Activated T-cell treated with anti-CD3 and anti-CD28 coated beads, Interleukin-2, amount 50 U/mL, for 72 hours (primary cell): ENCODE measurements at places on chromosomes 4 and X. TPM values are rescaled to one million over a fixed set of nuclear protein-coding genes. Genes with fewer than 3 reads are reported as not detected.

- H3K27me3 ChIP-seq = no peaks in the 10 kb centered on the region
- no peak overlapping the region for H3K4me3 ChIP-seq
- H3K36me3 ChIP-seq = no peaks in the 10 kb centered on the region
- no peaks in the 10 kb centered on the region for H3K4me1 ChIP-seq
Observed at GRCh38 chrX:118189628-118190027, 73.0 kb upstream of the KLHL13 start.

- no peak for DNase-seq
- H3K36me3 ChIP-seq = peaks cover 6% of the 10 kb centered on the region
- no peak overlapping the region for H3K4me3 ChIP-seq
- H3K27ac ChIP-seq = no peak overlapping the region
- H3K4me1 ChIP-seq = peaks cover 35% of the 10 kb centered on the region
Observed at GRCh38 chr4:77022560-77023179, 53.1 kb downstream of the CCNI start.

DNA sequence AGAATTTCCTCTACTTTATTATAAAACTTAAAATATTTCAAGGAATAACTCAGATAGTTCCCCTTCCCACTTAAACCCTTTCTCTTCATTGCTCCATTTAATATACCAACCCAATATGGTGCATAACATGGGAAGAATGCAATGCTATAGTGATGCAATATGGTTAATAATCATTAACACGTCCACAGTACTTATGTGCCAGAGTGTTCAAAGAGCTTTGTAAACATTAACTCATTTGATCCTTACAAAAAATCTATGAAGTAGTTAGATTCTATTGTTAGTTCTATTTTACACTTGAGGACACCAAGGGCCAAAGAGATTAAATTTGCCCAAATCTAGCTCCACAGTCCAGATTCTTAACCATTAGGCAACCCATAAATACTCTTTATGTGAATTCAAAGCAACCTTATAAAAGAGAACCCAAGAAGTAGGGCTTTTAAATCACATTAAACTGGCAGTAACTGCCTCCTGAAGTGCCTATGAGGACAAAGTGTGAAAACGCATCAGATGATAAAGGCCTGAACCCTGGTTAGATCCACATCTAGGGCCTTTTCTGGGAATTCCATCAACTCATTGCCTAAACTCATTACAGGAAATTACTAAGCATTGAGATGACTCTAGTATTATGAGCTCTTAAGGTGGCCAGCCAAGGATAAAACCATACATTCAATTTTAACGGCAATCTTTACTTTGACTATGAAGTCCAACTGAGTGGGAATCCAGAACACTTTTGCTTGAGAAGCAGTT, 94.3 kb downstream of the AREG start:
- no peak for DNase-seq
- peaks cover 11% of the 10 kb centered on the region for H3K4me1 ChIP-seq
- H3K27ac ChIP-seq = no peak overlapping the region
- H3K36me3 ChIP-seq = no peaks in the 10 kb centered on the region
- peaks cover 9% of the 10 kb centered on the region for H3K27me3 ChIP-seq
- no peak overlapping the region for H3K4me3 ChIP-seq

DNA sequence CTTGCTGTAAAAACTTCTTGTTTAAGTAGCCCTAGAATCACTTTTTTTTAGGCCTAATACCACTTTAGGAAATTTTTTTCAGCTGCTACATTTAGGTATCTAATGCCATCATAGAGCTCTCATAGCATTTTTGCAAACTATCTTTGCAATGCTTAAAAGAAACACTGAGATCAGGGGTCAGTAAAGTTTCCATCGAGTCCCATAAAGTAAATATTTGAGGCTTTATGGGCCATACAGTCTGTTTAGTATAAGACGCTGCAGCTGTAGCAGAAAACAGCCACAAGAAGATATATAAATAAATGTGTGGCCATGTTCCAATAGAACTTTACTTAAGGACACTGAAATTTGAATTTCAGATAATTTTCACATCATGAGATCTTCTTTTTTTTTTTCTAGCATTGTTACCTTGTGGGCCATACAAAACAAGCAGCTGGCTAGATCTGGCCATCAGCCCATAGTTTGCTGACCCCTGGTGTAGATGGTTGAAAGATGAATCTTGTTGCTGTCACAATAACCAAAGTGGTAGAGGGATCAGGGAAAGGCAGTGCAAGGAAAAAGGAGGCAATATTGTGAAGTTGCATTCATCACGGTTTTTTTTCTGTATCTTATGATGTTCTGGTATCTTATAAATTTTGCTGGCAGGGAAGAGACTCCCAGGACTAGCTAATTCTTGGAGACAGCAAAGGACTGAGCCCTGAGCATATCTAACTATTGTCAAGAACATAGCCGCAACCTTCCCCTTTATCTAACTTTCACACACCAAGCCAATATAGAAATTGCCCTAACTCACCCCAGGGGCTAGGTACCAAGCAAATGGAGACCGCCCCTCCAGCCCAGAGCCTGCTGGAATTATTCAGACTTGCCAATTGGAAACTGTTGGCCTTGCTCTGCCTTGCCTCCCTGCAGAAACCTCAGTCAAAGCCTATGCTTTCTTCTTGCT, 46.6 kb downstream of the RASGEF1B start:
- H3K4me3 ChIP-seq = no peak overlapping the region
- H3K36me3 ChIP-seq = peaks cover 4% of the 10 kb centered on the region
- H3K27ac ChIP-seq = no peak overlapping the region

DNA sequence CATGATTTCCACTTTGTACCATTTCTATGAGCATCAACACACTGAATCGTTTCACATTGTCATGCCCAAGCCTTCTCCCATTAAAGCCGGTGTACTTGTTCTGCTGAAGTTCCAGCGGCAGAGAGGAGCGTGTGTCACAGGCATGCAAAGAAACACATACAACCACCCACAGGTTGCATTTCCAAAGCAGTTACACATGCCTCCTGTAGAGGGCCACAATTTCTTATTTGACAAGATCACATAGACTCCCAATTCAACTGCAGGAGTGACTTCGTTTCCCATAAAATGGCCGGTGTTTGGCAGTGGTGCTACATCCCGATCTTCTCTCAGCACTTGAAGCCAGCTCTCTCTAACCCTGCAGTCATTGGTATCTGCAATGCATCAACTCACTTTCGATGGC, 992.6 kb downstream of the NLGN4X start:
- no peaks in the 10 kb centered on the region for H3K4me1 ChIP-seq
- H3K27me3 ChIP-seq = no peaks in the 10 kb centered on the region
- DNase-seq = no peak
- H3K4me3 ChIP-seq = no peak overlapping the region
- no peak overlapping the region for H3K27ac ChIP-seq

DNA sequence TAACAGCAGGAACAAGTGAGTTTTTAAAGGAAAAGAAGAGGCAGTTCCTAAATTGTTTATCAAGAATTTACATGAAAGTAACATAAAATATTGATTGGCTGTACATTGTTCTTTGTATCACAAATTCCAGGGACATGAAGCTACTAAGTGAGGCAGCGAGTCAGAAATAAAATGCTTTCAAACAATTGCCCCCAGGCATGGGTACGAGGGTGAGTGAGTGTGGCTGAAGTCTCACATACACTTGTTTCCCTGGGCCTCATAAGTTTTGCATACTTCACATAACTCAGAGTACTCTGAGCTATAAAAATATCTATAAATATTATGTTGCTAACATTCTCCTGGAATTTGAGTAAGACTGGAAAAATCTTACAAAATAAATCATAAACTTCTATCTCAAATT, 511.6 kb upstream of the PRKX start:
- no peaks in the 10 kb centered on the region for H3K4me1 ChIP-seq
- H3K4me3 ChIP-seq = no peak overlapping the region
- DNase-seq = no peak
- H3K27me3 ChIP-seq = no peaks in the 10 kb centered on the region
- H3K27ac ChIP-seq = no peak overlapping the region

DNA sequence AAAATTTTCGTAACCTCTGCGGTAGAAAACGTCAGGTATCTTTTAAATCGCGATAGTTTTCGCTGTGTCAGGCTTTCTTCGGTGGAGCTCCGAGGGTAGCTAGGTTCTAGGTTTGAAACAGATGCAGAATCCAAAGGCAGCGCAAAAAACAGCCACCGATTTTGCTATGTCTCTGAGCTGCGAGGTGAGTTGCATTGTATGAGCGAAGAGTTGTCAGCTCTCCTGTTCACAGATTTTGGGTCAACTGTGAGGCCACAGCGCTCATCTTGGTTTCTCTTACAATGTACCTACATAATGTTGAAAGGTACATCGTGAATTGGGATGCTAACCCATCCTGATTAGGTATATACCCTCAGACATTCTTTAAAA, 486 bp downstream of the CLCN3 start:
- peak overlapping the region; percentile 99 for H3K4me3 ChIP-seq
- H3K27ac ChIP-seq = peak overlapping the region; percentile 99
- peaks cover 73% of the 10 kb centered on the region for H3K4me1 ChIP-seq
- H3K27me3 ChIP-seq = no peaks in the 10 kb centered on the region
- DNase-seq = peak; percentile 29
- no peaks in the 10 kb centered on the region for H3K36me3 ChIP-seq

- H3K4me3 ChIP-seq = no peak overlapping the region
- H3K27me3 ChIP-seq = no peaks in the 10 kb centered on the region
- DNase-seq = no peak
- peaks cover 4% of the 10 kb centered on the region for H3K36me3 ChIP-seq
Observed at GRCh38 chrX:96971812-96972211, 88.1 kb downstream of the RPA4 start.

- no peak overlapping the region for H3K4me3 ChIP-seq
- no peak for DNase-seq
- H3K4me1 ChIP-seq = peaks cover 6% of the 10 kb centered on the region
Observed at GRCh38 chrX:135543172-135543571, 22.7 kb downstream of the INTS6L start.

- no peaks in the 10 kb centered on the region for H3K36me3 ChIP-seq
- no peak for DNase-seq
- H3K4me3 ChIP-seq = no peak overlapping the region
- peaks cover 79% of the 10 kb centered on the region for H3K27me3 ChIP-seq
- H3K4me1 ChIP-seq = peaks cover 11% of the 10 kb centered on the region
- no peak overlapping the region for H3K27ac ChIP-seq
Observed at GRCh38 chr4:41865306-41865980, 69.8 kb upstream of the TMEM33 start.

GRCh38 chr4:83974111-83974780, 438.3 kb downstream of the GPAT3 start:
- no peak overlapping the region for H3K27ac ChIP-seq
- no peak overlapping the region for H3K4me3 ChIP-seq
- H3K27me3 ChIP-seq = no peaks in the 10 kb centered on the region
- H3K36me3 ChIP-seq = no peaks in the 10 kb centered on the region
- H3K4me1 ChIP-seq = no peaks in the 10 kb centered on the region

- no peak overlapping the region for H3K27ac ChIP-seq
- no peak for DNase-seq
- peaks cover 2% of the 10 kb centered on the region for H3K36me3 ChIP-seq
Observed at GRCh38 chr4:152886201-152886600, 49.9 kb upstream of the FHDC1 start.

- H3K27ac ChIP-seq = no peak overlapping the region
- DNase-seq = peak; percentile 75
- peaks cover 12% of the 10 kb centered on the region for H3K4me1 ChIP-seq
- peaks cover 44% of the 10 kb centered on the region for H3K27me3 ChIP-seq
Observed at GRCh38 chr4:77618383-77619241, 13.0 kb downstream of the CXCL13 start.

GRCh38 chr4:94256144-94256783, 48.6 kb downstream of the SMARCAD1 start:
- peak overlapping the region; percentile 45 for H3K27ac ChIP-seq
- H3K4me1 ChIP-seq = peaks cover 14% of the 10 kb centered on the region
- H3K36me3 ChIP-seq = peaks cover 15% of the 10 kb centered on the region

DNA sequence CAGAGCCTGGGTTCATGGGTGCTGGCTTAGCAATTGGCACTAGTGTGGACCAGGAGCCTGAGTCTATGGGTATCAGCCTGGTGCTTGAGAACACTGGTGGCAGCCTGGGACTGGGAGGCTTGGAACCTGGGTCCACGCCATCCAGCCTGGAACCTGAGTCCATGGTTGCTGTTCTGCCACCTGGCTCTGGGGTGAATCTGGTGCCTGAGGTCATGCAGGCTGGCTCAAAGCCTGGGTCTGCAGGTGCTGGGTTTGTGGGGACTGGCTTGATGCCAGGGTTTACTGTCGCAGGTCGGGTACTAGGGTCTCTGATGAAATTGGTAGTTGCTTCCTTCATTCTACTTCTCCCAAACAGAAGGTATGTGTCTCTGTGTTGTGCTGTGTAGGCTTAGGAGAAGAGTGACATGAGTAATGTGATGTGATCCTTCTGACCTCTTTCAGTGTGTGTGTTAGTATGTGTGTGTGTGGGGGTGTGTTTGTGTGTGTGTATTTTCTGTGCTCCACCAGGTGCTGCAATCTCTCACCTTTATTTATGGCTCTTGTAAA, 517.0 kb upstream of the EPHA5 start:
- no peak overlapping the region for H3K4me3 ChIP-seq
- no peak overlapping the region for H3K27ac ChIP-seq
- DNase-seq = no peak
- H3K27me3 ChIP-seq = no peaks in the 10 kb centered on the region

- no peaks in the 10 kb centered on the region for H3K36me3 ChIP-seq
- H3K27ac ChIP-seq = no peak overlapping the region
- peak; percentile 46 for DNase-seq
- no peaks in the 10 kb centered on the region for H3K27me3 ChIP-seq
Observed at GRCh38 chrX:9530848-9531274, 66.0 kb downstream of the TBL1X start.

DNA sequence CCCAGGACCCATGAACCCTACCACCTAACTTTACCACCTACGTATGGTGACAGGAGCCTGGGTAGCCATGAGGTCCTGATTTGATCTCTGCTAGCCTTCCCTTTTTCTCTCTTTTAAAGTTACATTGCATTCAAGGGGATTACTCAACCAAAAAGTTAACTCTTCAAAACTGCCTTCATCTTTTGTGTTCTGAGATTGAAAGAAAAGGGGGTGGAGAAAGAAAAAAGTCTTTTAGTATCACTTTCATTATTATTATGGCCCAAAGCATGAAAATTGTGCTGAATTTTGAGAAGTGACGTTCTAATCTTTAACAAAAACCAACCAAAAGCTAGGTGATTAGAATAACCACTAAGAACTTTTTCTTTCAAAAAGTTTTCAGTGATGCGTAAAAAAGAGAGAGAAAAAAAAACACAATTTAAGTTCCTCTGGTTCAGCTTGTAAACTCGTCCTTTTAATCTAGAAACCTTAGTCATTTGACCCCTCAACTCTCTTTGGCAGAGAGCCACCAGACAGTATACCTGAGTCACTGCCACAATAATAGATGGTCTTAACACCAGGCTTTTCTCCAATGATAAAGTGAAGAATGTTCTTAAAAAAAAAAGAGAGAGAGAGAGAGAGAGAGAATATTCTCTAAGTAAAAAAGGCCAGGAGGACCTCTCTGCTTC, 347.4 kb upstream of the FGF13 start:
- peak; percentile 8 for DNase-seq
- H3K27me3 ChIP-seq = peaks cover 20% of the 10 kb centered on the region
- peaks cover 5% of the 10 kb centered on the region for H3K4me1 ChIP-seq
- peaks cover 1% of the 10 kb centered on the region for H3K36me3 ChIP-seq
- no peak overlapping the region for H3K4me3 ChIP-seq

- H3K27me3 ChIP-seq = no peaks in the 10 kb centered on the region
- no peaks in the 10 kb centered on the region for H3K36me3 ChIP-seq
- no peak for DNase-seq
- H3K4me3 ChIP-seq = no peak overlapping the region
- H3K27ac ChIP-seq = no peak overlapping the region
Observed at GRCh38 chr4:102223461-102223860, 121.8 kb downstream of the SLC39A8 start.

The MTTP gene
- total RNA-seq = 0.83 TPM

The NOX1 gene
- total RNA-seq = not detected

The VSIG4 gene
- total RNA-seq = 0.22 TPM

The SULT1B1 gene
- total RNA-seq = 3.3 TPM

The SPANXB1 gene
- total RNA-seq = not detected

The CXCL6 gene
- not detected for total RNA-seq

The IL21 gene
- 26.0 TPM for total RNA-seq

The CSAG3 gene
- 5.3 TPM for total RNA-seq

The KIAA1210 gene
- total RNA-seq = not detected
